ENCODE measurements at places on chromosomes 3 and 15.

- DNase-seq = no peak
Observed at GRCh38 chr15:75431682-75432081, 19.8 kb downstream of the SIN3A start.

- DNase-seq = no peak
Observed at GRCh38 chr3:172856795-172857742, 106.5 kb downstream of the ECT2 start.

GRCh38 chr15:86382341-86382740 lies 302.7 kb downstream of the AGBL1 start:
- DNase-seq = no peak

- DNase-seq = no peak
Observed at GRCh38 chr15:89203705-89204273, 17.6 kb downstream of the RLBP1 start.

- DNase-seq = no peak
Observed at GRCh38 chr3:53084310-53085001, 38.6 kb upstream of the SFMBT1 start.
